CD4-positive, alpha-beta T cell treated with Interleukin-15 for 4 hours (primary cell): ENCODE measurements at places on chromosomes 5 and 9.

DNA sequence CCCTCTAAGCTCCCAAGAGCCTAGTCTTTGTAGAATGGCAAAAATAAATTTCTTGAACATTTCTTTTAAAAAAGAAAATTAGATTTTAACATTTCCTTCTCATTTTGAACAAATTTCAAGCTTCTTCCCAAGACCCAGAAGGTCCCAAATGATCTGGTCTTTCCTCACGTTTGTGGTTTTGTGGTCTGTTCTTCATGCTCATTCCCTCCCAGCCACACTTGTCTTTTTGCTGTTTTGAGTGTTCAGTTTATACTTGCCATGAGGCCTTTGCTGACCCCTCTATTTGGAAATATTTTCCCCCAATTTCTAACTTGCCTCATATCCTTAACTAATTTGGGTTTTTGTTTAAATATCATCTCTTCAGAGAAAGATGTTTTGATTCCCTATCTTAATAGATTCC lies 133.4 kb upstream of the PAPPA start:
- no peak for DNase-seq

DNA sequence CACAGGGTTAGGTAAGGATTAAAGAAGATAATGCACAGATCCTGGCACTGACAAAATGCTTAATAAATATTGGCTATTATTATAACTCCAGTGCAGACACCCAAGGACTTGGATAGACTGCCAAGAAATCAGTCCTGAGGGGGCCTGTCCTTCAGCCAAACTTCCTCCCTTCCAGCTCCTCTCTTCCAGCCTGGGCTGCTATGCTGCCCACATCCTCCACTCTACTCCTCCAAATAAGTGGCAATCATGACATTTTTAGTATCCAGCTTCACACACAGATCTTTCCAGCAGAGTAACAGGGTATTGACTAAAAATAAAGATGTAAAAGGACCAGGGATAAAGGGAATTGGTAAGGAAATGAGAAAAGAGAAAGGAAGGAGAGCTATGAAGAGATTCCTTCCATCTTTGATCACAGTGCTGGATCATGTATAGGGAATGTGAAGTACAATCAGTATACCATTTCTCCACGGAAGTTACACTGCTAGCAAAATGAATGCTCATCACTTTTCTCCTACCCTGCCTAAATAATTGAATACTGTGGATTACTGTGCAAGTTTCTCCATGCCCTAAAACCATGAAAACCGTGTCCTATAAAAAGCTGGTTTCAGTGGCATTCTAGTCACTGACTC lies 136.0 kb upstream of the OSMR start:
- DNase-seq, result no peak

- no peak for DNase-seq
These were observed 134.8 kb upstream of the PPP1R2B start for GRCh38 chr5:156715287-156715686.

DNA sequence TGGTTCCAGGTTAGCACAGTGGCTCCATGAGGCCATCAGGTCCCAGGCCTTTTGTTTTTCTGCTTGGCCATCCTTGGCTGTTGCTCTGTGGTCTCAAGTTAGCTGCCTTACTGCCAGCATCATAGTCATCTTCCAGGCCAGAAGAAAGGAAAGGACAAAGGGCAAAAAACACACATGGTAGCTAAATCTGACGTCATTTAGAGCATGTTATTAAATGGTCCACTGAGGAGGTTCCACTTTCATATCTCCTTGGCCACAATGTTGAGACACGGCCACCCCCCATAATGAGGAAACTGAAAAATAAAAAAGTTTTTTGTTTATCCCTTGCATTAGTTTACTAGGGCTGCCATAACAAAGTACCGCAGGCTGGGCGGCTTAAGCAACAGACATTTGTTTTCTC lies 106.4 kb upstream of the NIPBL start:
- DNase-seq, result no peak

DNA sequence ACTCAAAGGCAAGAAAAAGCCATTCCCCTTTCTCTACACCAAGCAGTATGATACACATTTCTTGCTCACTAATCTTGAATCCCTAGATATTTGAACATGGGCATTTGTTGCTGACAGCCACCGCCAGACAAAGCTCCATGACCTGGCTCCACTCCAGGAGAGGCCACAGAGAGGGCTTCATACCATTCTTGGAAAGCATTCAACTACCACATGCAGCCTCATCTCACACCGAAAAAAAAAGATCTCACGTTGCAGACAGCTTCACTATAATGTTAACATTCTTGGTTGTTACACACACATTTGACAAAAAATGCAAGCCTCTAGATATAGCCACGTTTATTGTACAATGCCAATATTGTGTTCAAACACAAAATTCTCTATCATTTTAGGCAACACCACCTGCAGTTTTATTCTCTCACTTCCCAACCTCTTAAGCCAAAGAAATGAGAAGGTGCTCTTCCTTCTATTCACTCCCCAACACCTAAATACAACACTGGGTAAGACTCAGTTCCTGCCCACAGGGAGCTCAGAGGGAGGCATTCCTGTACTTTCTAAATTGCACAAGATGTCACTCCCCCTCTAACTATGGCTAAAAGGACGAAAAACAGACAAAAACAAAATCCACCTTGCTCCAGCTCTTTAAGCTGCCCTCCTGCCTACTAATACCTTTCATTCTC lies 222.4 kb downstream of the TSSK1B start:
- DNase-seq, result no peak

DNA sequence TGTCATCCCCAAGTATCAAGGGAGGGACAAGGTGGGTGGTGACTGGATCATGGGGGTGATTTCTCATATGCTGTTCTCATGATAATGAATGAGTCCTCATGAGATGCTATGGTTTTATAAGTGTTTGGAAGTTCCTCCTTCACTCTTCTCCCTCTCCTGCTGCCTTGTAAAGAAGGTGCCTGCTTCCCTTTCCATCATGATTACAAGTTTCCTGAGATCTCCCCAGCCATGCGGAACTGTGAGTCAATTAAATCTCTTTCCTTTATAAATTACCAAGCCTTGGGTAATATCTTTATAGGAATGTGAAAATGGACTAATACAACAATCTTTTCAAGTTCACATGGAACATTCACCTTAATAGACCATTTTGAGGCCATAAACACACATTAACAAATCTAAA lies 21.5 kb upstream of the DOCK2 start:
- no peak for DNase-seq

DNA sequence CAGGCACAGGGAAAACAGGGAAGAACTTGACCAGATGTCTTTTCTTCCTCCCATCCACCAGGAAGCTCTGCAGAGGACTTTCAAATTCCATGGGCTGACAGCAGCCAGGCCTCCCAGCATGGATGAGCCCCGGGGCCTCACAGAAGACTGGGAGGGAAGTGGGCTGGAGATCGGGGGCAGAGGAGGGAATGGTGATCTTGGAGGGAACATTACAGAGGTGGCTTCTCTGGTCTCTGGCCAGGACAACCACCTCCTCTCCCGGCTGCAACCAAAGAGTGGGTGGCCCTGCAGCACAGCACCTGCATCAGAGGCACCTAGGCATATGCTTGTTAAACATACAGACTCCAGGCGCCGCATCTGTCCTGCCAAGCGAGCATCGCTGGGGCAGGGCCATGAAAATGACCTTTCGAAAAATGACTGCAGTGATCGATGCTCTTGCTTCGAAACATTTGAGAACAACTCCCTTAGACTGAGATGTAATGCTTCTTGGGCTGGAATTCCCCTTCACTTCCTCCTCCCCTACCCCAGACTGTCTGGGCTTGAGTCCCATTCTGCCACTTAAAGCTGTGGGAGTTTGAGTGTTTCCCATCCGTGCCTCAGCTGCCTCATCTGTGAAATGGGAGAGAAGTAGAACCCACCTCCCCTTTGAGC lies 68.7 kb upstream of the UNC5A start:
- no peak for DNase-seq

DNA sequence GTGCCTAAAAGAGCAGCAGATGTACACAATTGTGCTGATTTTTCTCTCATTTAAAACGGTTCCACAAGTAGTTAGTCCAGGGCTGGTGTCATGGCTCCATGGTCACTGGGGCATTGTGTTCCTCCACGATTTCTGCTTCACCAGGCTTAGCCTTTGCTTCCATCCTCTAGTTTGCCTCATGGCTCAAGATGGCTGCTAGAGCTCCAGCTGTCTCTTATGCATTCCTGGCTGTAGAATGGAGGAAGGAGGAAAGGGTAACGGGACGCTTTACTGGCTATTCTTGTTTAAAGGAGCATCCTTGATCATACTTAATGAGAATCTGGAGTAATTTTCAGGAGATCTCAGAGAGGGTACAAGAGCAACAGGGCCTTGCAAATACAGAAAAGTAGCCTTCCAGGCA lies 47.7 kb downstream of the BOD1 start:
- DNase-seq, result no peak
